ENCODE measurements at places on chromosomes 11 and 22.
A peak's percentile ranks its signal among the peaks of the same experiment; 100 is the strongest.

DNA sequence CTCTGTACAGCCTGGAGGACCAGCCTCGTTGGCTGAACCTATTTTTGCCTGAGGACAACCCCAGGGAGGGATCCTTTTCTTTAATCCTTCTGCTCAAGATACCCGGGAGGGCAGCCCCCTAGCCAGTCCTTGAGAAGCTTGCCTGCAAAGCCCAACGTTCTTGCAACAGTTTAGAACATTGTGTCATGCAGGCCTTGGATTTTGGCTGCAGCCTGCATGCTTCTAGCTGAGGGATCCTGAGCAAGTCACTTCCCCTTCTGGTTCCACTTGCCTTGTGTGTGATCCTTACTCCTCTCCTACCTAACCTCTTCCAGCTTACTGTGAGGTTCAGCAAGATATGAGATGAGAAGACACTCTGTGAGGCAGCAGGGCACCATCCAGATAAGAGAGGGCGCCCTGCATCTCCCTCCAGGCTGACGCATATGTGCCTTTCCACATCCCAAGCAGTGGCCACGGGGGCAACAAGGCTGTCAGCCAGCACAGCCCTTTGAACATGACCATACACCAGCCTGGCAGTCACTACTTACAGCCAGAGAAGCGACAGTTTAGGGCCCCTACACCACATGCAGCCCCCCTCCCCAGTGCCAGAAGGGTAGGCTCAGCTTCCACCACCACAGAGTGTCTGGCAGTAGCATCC, 76.1 kb downstream of the C11orf58 start:
- DNase-seq, result no peak

- DNase-seq, result no peak
Measured at GRCh38 chr11:7642747-7643146, 30.6 kb downstream of the CYB5R2 start.

DNA sequence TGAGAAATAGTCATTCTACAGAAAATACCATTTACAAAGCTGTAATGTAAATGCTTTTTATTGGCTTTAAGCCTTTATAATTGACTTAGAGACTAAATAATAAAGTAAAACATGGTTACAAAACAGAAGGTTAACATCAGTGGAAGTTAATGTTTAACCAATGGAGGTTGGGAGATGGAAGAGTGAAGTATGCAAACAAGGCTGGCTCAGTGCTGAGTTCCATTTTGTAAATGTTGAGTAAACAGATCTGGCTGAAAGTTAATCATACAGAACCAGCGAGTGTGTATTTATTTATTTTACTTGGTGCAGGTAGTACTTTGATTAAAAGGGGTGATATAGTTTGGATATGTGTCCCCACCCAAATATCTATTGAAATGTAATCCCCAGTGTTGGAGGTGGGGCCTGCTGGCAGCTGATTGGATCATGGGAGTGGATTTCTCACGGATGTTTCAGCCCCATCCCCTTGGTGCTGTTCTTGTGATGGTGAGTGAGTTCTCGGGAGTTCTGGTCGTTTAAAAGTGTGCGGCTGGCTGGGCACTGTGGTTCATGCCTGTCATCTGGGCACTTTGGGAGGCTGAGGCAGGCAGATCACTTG, 827.4 kb downstream of the OPCML start:
- no peak for DNase-seq

- no peak for DNase-seq
Measured at GRCh38 chr11:59698506-59698905, 15.1 kb downstream of the OR10V1 start.

- peak; percentile 82 for DNase-seq
Measured at GRCh38 chr11:18203723-18204122, 31.1 kb downstream of the MRGPRX4 start.

DNA sequence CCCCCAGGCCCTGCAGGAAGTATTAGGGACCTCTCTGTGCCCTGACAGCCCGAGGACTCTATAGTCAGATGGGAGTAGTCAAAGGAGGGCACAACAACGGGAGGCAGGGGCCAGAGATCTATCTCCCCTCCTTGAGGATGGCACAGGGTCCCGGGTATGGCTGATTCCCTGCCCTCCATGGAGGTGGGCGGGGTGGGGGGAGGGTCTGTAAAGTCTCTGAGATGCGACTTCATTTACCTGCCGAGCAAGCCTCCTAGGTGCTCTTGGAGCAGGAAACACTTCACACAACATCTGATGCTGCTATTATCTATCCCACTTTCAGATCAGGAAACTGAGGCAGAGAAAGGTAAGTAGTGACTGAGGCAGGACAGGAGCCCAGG, 769 bp upstream of the CDC42EP1 start:
- DNase-seq, result no peak

GRCh38 chr11:17533778-17534415, 10.3 kb downstream of the USH1C start:
- no peak for DNase-seq

Data from D341Med (cell line).